NCI-H1092 (cell line): ENCODE measurements at places on chromosomes 6 and 20.

DNA sequence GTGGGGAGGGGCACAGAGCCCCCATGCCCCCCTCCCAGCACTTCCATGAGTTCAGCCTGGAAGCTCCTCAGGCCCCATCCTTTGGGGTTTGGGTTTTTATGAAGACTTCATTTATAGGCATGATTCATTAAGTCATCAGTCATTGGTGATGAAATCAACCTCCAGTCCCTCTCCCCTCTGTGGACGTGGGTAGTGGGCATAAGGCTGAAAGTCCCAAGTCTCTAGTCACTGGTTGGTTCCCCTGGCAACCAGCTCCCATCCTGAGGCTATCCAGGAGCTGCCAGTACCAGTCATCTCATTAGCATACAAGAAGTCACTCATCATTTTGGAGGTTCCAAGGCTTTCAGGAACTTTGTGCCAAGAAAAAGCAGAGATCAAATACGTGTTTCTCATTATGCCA, 9.2 kb downstream of the TGM3 start:
- no peak for DNase-seq

- no peak for DNase-seq
These were observed 33.3 kb upstream of the TGM2 start for GRCh38 chr20:38198238-38198861.

DNA sequence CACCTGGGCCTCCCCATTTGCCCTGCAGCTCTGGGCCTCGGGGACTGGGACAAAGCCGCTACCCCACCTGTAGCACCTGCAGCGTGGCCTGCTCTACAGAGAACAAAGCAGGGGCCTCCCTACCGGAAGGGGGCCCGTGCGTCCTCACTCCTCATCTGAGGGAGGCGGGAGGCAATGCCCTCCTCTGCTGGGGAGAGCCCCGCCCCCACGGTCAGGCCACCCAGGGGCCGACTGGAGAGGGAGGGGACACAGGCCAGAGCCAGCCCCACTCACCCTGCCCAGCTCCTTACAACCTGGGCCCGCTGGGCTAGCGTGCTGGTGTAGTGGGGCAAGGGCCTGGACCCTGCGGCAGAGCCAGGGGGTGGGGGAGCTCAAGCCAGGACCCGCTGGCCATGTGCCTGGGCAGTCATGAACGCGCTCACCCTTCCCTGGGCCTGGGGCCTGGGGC, 8.0 kb downstream of the LAMA5 start:
- DNase-seq, result no peak

DNA sequence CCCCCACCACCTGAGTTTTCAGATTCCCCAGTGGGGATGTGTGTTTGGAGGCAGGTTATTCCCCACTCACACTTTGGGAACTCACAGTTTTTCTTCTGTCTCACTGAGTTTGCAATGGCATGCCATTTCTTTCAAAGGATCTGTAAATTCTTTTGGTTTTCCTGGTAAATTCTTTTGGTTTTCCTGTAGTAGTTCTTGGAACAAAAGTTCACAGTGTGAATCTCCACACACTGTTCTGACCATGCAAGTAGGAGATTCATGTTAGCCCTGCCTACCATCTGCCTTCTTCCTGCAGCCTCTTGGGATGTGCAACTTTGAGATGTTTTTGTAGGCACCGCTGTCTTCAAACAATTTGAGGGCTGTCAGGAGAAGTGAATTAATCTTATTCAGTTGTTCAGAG, 165.6 kb upstream of the OGFRL1 start:
- no peak for DNase-seq

DNA sequence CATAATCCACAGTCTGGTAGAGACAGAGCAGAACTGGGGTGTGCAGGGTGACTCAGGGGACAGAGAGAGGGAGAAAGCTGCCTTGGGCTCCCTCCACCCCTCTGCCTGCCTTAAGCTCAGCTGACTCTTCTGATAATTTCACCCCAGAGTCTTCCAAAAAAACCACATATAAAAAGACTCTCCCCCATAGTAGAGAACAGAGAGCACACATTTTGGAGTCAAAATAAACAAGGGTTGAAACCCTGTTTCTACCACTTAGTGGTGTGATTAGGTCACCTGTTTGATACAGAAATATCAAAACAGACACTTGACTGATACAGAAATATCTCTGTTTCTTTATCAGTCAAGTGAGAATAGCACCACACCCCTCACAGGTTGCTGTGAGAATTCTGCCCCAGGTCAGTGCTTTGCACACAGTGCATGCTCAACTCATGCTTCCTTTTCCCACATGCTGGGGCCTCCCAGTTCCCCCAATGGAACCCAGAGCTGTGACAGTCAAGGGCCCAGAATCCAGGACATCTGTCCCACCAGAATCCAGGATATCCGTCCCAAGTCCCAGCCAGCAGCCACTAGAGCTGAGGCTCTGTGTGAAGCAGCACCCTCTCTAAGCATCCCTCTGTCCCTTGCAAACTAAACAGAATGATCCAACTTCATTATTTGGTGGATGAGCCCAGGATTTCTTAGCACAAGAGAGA, 1.2 kb downstream of the TREML2 start:
- no peak for DNase-seq

DNA sequence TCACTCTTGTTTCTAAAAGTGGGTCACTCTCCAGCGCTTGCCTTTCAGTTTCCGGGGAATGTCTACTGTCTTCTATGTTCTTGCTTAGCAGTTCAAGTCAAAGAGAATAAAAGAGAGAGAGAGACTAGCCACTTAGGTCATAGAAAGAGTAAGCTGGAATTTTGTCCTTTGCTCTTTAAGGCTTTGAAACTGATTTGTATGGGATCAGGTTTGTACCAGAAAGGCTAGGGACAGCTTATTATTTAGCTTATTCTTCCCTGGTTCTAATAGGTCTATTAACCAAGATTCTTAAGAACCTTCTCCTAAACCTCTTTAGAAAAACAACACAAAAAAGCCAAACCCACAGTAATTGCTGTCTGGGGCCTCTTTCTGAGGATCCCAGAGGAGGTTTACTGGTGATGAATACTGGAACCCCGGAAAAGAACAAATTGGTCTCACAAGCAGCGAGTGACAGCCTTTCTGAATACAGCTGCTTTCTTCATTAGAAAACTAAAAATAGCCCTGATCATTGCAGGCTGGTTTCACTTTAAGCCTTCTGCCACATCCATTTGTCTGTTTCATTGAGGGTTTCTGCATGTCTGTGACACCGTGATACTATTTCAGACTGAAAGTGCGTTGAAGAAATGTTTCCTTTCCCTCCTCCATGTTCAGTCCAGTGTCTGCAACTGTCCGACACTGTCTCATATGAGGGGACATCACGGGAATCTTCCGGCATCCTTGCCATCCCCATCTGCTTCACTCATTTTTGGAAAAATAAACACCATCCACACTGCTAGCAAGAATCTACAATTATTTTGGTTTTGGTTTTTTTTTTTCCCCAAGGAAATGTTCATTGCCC, 75.1 kb upstream of the ATXN1 start:
- DNase-seq, result no peak

GRCh38 chr6:148323344-148323743, 19.3 kb upstream of the SASH1 start:
- DNase-seq, result no peak

GRCh38 chr6:81944661-81945060, 192.2 kb upstream of the TENT5A start:
- no peak for DNase-seq
